Urinary bladder (tissue), 4 donors: ENCODE measurements at places on chromosomes 2 and 18. TPM values are rescaled to one million over a fixed set of nuclear protein-coding genes. Genes with fewer than 3 reads are reported as not detected.

GRCh38 chr18:5912566-5912965 is 17.2 kb upstream of the TMEM200C start:
- DNase-seq, result no peak

RAPGEF4 gene
- polyA plus RNA-seq, result 4.3 TPM

GRCh38 chr18:3799515-3799914 is 349.5 kb downstream of the TGIF1 start:
- no peak for DNase-seq

DNA sequence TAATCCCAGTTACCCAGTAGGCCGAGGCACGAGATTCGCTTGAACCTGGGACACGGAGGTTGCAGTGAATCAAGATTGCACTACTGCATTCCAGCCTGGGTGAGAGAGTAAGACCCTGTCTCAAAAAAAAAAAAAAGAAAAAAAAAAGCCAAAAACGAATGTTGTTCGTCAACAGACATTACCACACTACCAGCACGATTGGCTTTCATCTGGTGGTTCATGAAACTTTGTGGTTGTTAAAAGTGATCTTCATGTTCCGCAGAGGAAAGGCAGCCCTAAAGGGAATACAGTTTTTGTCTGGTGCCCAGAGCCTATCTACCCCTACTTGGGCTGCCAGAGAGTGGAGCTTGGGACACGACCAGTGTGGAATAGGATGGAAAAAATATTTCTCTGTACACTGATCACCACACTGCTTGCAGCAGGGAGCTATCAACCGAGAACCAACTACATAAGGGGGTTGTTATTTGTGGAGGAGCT is 13.6 kb upstream of the CXCR4 start:
- DNase-seq, result no peak

DNA sequence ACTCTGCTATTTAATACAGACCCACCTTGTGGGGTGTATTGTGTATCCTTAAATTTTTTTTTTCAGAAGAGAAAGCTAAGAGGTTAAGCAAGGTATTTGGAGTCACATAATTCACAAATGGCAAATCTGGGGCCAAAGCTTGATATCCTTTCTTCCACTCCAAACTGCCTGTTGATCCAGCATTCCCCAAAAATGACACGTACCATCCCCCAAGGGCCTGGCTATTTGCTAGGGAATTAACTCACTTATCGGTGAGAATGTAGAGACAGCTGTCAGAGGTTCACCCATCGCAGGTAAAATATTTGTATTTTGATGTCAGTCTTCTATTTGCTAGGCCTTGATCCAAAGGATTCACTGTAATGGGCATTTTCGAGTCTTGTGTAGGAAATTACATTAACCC is 103.6 kb upstream of the FZD7 start:
- DNase-seq, result no peak

- no peak for DNase-seq
Measured at GRCh38 chr2:16400127-16400623, 265.5 kb downstream of the CYRIA start.

- DNase-seq, result no peak
Measured at GRCh38 chr18:43578211-43578610, 300.9 kb upstream of the SYT4 start.

LRATD1 gene
- polyA plus RNA-seq, result 26.2 TPM

DNA sequence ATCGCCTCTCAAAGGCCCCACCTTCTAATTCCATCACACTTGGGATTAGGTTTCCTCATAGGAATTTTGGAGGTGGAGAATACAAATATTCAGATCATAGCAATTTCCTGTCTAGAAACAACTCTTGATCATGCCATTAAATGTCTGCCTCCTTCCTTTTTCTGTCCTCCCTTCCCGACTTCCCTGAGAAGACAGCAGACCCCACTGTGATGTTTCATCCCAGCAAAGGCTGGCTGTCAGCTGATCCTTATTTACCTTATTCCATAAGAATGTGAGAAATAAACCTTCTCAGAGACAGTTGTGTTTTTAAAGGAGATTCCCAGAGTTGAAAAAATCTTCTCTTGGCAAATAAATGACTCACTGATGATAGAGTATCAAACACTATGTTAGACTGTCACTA is 133.9 kb downstream of the TDRD15 start:
- no peak for DNase-seq

GRCh38 chr2:163800951-163801381 is 65.2 kb upstream of the FIGN start:
- DNase-seq, result peak; percentile 58

DNA sequence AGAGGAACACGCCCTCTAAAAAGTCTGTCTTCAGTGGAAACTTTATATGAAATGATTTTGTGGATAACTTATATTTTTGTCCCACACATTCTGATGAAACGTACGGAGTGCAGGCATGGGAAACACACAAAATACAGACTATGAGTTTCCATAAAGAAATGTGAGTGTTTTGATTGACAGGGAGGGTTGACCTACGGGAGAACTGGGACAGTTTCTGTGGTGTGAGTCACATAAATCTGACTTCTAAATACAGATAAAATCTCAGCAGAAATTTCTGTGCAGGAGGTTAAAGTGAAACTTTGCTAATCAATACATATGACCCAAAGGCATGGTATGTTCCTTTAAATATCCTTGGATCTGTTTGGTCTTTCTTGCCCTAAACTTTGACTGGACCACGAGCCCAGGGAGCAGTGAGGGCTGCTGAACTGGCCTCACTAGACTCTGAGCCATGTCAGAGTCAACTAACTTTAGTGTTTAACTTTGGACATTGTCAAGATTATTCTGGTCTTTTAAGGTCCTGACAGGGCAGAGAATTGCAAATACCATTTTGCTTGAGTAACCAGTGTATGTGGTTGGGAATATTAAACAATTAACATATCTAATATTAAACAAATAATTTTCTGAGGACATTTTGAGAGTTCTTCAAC is 206.9 kb upstream of the LYPD1 start:
- DNase-seq, result no peak

DNA sequence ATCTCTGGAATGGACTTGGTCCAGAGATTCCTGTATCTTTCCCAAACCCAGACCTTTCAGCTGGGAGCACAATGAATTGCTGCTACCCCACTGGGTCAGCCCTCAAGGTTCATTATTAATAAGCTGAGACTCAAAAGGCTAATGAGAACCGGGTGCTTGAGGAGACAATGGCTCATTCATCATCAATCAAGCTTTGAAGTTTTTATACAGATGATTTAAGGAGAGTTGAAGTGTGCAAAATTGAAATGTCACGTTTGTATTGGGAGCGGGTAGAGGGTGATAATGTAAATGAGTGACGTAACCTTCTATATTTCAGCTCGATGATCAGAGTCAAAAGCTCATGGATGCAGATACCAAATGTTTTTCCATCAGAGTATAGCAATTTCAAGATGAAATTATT is 744.9 kb downstream of the ERBB4 start:
- DNase-seq, result no peak

PAIP2B gene
- 4.2 TPM for polyA plus RNA-seq

- DNase-seq, result no peak
Measured at GRCh38 chr2:26609839-26610277, 31.3 kb downstream of the CIB4 start.

ARPC2 gene
- polyA plus RNA-seq, result 256 TPM

ELOA2 gene
- polyA plus RNA-seq, result not detected

GRCh38 chr2:101387151-101387834 is at the start of gene CREG2:
Gene CREG2, minus strand, starts transcription at chr2:101387503. Its CDS starts 46 bp downstream, at chr2:101387457.
- peak; percentile 8 for DNase-seq

DNA sequence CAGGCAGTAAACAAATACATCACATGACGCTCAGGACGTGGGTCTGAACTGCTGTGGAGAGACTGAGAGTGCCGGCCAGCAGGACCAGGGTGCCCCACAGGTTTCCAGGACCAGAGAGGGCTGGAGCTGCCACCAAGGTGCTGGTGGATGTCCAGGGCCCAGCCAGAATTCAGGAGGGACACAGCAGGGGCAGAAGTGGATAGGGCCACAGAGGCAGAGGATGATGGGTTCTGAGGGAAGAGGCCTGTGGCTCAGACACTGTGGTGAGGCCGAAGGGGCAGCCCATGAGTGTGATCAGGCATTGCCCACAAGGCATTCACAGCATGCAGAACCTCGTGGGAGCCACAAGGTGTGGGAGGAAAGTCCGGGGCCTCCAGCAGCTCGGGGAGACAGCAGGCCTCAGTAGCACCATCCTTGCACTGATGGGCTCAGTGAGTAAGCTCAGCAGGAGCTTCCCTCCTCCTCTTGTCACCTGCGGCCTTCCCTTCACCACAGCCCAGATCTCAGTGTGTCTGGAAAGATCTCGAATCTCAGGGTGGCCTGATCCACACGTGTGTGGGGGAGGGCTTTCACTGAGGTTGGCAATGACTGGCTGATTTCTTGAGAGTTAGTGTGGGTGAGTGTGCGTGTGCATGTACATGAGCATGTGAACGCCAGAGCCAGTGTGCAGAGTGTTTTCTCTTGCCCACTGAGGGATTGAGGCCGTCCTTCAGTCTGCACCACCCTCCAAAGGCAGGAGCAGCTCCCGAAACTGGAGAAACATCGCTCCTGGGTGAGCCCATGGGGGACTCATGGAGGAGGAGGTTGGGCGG is 181.8 kb upstream of the RAB6C start:
- DNase-seq, result no peak

GRCh38 chr2:238370823-238371372 is 50.6 kb downstream of the TRAF3IP1 start:
- DNase-seq, result peak; percentile 42

GRCh38 chr2:160836755-160837154 is 323.5 kb upstream of the TANK start:
- no peak for DNase-seq

CMPK2 gene
- 3.6 TPM for polyA plus RNA-seq

DNA sequence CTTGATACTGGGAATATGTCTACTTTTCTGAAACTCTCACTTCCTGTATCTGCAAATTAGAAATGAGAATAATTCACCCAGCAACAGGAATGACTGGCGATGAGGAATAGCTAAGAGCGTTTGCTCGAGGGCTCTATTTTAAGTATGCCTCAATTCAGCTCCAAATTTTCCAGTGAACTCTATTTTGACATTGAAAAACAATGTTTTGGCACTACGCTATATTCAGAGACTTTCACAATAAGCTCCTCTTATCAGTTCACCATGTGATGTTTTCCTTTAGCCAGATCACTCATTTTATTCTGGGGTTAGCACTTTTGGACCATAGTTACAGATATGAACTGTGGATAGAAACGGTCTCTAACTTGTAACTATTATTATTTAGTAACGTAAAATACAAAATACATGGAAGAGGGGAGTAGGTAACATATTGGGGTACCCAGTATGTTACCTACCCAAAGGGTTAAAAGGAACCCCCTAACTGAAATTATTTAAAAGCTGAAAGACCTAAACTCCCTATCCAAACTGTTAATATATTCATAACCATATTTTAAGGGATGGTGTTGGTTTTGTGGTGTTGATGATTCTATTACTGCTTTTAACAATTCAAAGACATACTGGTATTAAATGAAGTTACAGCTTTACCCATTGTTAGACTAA is 28.1 kb downstream of the SLC40A1 start:
- no peak for DNase-seq

GRCh38 chr2:67649331-67650261 is 252.5 kb downstream of the ETAA1 start:
- DNase-seq, result no peak

SOWAHC gene
- 13.9 TPM for polyA plus RNA-seq

GRCh38 chr2:182942756-182943155 is 76.3 kb upstream of the FRZB start:
- no peak for DNase-seq

LCT gene
- polyA plus RNA-seq, result not detected

GRCh38 chr18:67463829-67464228 is 52.7 kb downstream of the DSEL start:
- no peak for DNase-seq
